ENCODE measurements at places on chromosomes 3 and 15.
A peak's percentile ranks its signal among the peaks of the same experiment; 100 is the strongest.

DNA sequence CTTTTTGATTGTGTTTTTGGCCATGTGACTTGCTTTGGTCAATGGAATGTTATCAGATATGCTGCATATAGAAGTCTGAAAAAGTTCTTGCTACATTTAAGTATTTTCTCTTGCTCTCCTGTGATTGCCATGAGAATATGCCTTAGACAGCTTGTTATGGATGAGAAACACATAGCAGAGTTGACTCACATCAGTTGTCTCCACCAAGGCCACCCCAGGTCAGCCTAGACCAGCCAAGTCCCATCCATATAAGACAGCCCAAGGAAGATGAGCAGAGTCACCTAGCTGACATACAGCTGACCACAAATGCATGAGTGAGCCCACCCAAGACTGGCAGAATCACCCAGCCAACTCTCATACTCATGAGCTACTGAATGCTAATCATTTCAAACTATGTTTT lies 153.0 kb downstream of the THRB start:
- no peaks in the 10 kb centered on the region for H3K36me3 ChIP-seq
- H3K27ac ChIP-seq, result no peak overlapping the region
- no peak for DNase-seq
- H3K4me1 ChIP-seq, result peaks cover 5% of the 10 kb centered on the region
- H3K27me3 ChIP-seq, result no peaks in the 10 kb centered on the region
- no peak overlapping the region for H3K4me3 ChIP-seq

- no peaks in the 10 kb centered on the region for H3K4me1 ChIP-seq
- H3K36me3 ChIP-seq, result no peaks in the 10 kb centered on the region
- no peak overlapping the region for H3K4me3 ChIP-seq
- no peak overlapping the region for H3K27ac ChIP-seq
- no peaks in the 10 kb centered on the region for H3K27me3 ChIP-seq
- no peak for DNase-seq
Measured at GRCh38 chr3:16300307-16300706, 35.3 kb downstream of the OXNAD1 start.

- DNase-seq, result no peak
- no peaks in the 10 kb centered on the region for H3K36me3 ChIP-seq
- no peak overlapping the region for H3K27ac ChIP-seq
Measured at GRCh38 chr3:129908417-129908816, 14.9 kb upstream of the TMCC1 start.

DNA sequence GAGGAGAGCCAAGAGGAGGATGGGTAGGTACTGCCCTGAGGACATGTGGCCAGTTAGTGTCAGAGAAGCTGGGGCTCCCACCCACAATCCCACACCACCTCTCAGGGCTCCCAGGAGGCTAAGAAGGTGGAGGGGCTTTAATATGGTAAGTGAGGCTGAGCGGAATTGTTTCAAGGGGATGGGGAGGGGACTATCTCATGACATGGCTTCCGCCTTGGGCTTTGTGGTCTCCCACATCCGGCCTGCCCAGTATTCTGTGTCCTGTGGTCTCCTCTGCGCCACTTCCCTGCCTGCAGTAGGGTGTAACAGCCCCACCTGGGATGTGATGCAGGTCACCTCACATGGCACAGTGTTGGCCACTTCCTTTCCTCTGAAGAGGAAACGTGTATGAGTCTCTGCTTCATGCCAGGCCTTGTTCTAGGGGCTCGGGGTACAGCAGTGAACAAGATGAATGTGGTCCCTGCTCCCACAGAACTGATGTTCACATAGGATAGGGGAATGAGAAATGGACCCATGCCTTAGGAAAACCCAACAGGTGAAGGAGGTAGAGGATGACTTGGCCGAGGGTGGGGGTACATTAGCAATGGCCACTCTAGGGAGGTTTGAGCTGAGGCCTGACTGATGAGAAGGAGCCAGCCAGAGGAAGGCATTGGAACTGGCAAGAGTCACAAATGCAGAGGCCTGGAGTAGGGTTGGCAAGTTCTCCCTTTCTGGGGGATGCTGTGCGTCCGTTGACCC lies 3.2 kb downstream of the NEIL1 start:
- H3K4me1 ChIP-seq, result no peaks in the 10 kb centered on the region
- H3K27me3 ChIP-seq, result no peaks in the 10 kb centered on the region
- H3K27ac ChIP-seq, result no peak overlapping the region
- H3K4me3 ChIP-seq, result no peak overlapping the region

- no peak overlapping the region for H3K4me3 ChIP-seq
- H3K4me1 ChIP-seq, result no peaks in the 10 kb centered on the region
- H3K27ac ChIP-seq, result no peak overlapping the region
- no peaks in the 10 kb centered on the region for H3K36me3 ChIP-seq
Measured at GRCh38 chr3:122067214-122067550, 12.0 kb downstream of the CD86 start.

DNA sequence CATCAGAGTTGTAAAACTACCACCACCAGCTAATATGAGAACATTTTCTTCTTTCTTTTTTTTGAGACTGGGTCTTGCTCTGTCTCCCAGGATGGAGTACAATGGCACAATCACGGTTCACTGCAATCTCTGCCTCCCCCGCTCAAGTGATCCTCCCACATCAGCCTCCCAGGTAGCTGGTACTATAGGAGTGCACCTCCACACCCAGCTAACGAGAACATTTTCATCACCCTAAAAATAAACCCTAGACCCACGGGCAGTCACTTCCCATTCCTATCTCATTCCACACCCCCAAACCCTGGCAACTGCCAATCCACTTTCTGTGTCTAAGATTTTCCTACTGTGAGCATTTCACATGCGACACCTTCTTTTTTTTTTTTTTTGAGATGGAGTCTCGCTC lies 130.9 kb downstream of the ATP10A start:
- no peak for DNase-seq
- H3K27me3 ChIP-seq, result no peaks in the 10 kb centered on the region
- no peaks in the 10 kb centered on the region for H3K36me3 ChIP-seq
- H3K4me3 ChIP-seq, result no peak overlapping the region
- H3K4me1 ChIP-seq, result no peaks in the 10 kb centered on the region
- H3K27ac ChIP-seq, result no peak overlapping the region

GRCh38 chr15:98649472-98650416 lies 1.4 kb downstream of the IGF1R start:
- H3K4me3 ChIP-seq, result peak overlapping the region; percentile 75
- H3K4me1 ChIP-seq, result no peaks in the 10 kb centered on the region
- no peaks in the 10 kb centered on the region for H3K27me3 ChIP-seq
- peak; percentile 31 for DNase-seq
- no peaks in the 10 kb centered on the region for H3K36me3 ChIP-seq

GRCh38 chr3:182470187-182470586 lies 323.1 kb upstream of the ATP11B start:
- H3K27ac ChIP-seq, result no peak overlapping the region
- no peak overlapping the region for H3K4me3 ChIP-seq
- no peaks in the 10 kb centered on the region for H3K4me1 ChIP-seq
- H3K27me3 ChIP-seq, result no peaks in the 10 kb centered on the region
- H3K36me3 ChIP-seq, result no peaks in the 10 kb centered on the region
- no peak for DNase-seq

DNA sequence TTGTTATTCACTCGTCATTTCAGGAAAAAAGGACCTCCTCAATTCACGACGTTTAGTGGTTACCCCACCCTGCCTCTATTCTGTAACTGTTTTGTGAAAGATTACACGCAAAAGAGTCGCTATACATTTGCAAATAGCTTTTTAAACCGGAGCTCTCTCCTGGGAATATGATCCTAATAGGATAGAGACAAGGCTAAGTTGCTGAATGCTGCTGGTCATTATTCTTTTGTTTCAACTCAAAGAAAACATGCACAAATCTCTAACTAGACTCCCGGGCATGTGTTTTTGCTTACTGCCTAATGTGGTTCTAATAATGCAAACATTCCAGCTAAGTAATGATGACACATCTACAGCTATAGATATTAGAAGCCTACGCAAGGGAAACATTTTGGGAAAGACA lies 214.6 kb upstream of the MDFIC2 start:
- no peak overlapping the region for H3K27ac ChIP-seq
- H3K36me3 ChIP-seq, result no peaks in the 10 kb centered on the region
- no peak overlapping the region for H3K4me3 ChIP-seq
- H3K4me1 ChIP-seq, result no peaks in the 10 kb centered on the region
- H3K27me3 ChIP-seq, result no peaks in the 10 kb centered on the region

DNA sequence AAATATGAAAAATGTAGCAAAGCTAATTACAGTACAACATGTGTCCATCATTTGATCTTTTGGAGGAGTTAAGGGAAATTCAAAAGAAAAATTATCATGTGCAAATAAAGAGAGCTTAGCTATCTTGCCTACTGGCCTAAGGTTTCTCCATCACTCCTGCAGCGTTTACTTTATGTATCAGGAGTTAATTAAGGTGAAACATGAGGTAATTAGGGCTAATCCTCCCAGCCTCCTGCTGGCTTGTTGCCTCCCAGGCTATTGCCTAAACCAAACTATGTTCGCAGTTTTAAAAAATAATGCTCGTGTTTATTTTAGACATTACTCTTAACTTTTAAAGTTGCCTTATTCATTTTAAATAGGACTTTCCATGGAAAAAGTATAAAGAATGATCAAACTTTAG lies 367.5 kb downstream of the ROBO2 start:
- H3K4me1 ChIP-seq, result no peaks in the 10 kb centered on the region
- H3K27ac ChIP-seq, result no peak overlapping the region
- H3K36me3 ChIP-seq, result no peaks in the 10 kb centered on the region
- DNase-seq, result no peak
- H3K27me3 ChIP-seq, result no peaks in the 10 kb centered on the region
- H3K4me3 ChIP-seq, result no peak overlapping the region

Data from uterus (tissue), 4 donors.